ENCODE measurements at places on chromosomes 3 and 15.

GRCh38 chr15:91291673-91292072 is 191.6 kb downstream of the SV2B start:
- DNase-seq = no peak

GRCh38 chr3:64600246-64600950 is 87.4 kb downstream of the ADAMTS9 start:
- no peak for DNase-seq

DNA sequence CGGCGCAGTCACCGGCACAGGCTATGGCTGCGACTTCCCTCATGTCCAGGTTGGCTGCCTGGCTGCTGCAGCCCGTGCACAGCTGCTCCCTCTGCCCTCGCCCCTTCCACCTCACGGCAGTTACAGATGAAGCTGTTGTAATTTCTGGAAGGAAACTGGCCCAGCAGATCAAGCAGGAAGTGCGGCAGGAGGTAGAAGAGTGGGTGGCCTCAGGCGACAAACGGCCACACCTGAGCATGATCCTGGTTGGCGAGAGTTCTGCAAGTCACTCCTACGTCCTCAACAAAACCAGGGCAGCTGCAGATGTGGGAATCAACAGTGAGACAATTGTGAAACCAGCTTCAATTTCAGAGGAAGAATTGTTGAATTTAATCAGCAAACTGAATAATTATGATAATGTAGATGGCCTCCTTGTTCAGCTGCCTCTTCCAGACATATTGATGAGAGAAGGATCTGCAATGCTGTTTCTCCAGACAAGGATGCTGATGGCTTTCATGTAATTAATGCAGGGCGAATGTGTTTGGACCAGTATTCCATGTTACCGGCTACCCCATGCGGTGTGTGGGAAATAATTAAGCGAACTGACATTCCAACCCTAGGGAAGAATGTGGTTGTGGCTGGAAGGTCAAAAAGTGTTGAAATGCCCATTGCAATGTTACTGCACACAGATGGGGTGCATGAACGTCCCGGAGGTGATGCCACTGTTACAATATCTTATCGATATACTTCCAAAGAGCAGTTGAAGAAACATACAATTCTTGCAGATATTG is 13.2 kb upstream of the GNB4 start:
- DNase-seq = no peak

- DNase-seq = no peak
Measured at GRCh38 chr3:169391672-169392071, 271.8 kb downstream of the MECOM start.

- DNase-seq = peak; percentile 12
Measured at GRCh38 chr3:72015463-72015862, 230.5 kb upstream of the PROK2 start.

DNA sequence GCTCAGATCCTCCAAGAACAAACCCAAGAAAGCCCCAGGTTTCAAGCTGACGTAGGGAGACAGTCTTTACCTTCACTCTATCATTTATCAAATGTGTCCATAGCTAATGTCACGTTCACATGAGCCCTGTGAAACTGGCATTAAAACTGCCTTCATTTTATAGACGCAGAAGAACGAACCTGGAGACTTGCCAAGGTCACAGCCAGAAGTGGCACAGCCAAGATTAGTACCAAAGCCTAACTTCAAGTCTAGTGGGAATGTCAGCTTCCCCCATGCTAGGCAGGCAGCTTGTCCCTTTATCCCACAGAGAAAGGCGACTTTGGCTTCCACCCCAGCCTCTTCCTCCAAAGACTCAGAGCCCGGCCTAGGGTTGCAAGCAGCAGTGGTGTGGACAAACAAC is 517.2 kb downstream of the SHQ1 start:
- DNase-seq = no peak

Measured in GM19239 (cell line).